GF-D8 (cell line): ENCODE measurements at places on chromosomes 1 and 21.
A peak's percentile ranks its signal among the peaks of the same experiment; 100 is the strongest.

DNA sequence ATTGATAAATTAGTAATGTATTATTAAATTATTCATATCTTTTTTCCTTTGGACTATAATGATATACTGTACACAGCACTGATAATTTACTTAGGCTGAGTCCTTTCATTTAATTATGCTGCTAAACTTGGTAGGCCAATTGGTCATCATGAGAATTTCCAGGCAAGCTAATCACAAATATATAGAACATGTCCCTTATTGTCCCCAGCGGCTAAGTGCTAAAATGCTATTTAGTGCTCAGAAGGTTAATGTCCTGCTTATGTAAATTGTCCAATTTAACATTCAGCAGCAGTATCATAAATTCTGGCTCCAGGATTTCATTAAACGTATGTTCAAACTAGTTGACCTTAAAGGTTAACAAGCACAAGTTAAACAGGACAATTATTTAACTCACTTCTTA lies 30.0 kb upstream of the RRP15 start:
- DNase-seq: no peak

GRCh38 chr1:62228883-62229187 lies 34.2 kb downstream of the L1TD1 start:
- no peak for DNase-seq

DNA sequence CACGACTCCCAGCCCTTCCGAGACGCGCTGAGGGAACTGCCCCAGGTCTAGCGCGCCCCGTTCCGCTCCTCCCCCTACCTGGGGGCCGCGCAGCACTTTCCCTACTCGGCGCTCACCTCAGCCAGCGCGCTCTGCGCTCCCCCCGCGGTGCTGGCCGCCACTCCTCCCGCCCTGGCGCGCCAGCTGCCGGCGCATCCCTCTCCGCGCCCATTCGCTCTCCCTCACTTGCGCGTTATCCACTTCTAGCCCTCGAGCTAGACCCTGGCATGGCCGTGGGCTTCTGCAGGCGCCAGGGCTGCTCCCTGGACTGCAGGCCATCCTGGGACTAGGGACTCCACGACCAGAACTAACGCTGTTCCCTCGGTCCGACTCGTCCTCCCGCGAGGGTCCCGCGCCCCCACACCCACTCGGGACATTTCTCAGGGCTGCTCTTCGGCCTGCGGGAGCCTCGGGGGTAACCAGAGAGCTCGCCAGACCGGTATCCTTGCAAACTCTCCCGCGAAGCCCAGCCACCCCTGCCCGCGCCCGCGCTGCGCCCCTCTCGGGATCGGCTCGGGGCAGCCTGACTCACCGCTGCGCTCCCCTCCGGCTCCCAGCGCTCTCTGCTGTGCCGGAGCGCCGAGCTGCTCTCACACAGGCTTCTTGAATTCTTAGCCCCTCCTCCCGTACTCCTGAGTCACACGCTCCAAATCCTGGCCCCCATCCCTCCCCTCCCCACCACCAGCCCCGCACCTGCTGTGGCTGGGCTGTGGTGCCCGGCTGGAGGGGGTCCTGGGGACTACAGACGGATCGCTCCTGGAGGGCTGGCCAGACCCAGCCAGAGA lies at the start of gene NGF:
NGF (minus strand) TSS at position 617 of the 824 bp plus-strand sequence. CDS start 51,454 bp downstream, outside the sequence.
- DNase-seq: no peak

GRCh38 chr1:245800901-245801605 lies 646.3 kb downstream of the KIF26B start:
- DNase-seq: no peak

GRCh38 chr1:54329312-54330003 lies 76.7 kb downstream of the SSBP3 start:
- no peak for DNase-seq

GRCh38 chr1:220382994-220383393 lies 110.7 kb upstream of the RAB3GAP2 start:
- DNase-seq: no peak

DNA sequence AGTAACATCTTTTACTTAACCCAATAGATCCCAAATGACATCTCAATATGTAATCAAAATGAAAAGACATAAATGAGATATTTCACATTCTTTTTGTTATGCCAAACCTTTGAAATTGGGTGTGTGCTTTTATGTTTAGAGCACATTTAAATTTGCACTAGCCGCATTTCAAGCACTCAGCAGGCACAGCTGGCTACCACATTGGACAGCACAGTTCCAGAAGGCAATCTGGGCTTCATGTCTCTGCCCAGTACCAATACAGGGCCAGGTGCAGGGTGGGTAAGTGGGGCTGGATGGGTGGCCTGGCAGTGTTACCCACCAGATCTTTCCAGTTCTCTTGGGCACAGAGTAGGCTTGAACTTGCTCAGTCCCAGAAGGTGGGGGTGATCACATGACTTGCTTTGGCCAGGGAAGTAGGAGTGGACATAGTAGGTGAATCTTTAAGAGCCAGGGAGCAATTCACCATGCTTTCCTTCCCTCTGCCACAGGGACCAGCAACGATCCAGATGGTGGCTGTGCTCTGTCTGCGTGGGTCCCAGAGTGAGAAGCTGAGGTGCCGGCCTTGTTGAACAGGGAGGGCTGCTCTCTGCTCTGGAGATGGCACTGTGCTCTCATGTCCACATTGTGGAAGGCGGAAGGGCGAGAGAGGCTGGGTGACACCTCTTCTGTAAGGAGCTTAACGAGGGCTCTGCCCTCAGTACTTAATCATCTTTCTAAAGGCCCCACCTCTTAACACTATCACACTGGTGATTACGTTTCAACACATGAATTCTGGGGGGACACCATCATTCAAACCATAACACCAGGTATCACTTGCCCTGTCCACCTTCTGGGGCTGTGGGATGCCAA lies 261.4 kb downstream of the GRIK3 start:
- DNase-seq: no peak

DNA sequence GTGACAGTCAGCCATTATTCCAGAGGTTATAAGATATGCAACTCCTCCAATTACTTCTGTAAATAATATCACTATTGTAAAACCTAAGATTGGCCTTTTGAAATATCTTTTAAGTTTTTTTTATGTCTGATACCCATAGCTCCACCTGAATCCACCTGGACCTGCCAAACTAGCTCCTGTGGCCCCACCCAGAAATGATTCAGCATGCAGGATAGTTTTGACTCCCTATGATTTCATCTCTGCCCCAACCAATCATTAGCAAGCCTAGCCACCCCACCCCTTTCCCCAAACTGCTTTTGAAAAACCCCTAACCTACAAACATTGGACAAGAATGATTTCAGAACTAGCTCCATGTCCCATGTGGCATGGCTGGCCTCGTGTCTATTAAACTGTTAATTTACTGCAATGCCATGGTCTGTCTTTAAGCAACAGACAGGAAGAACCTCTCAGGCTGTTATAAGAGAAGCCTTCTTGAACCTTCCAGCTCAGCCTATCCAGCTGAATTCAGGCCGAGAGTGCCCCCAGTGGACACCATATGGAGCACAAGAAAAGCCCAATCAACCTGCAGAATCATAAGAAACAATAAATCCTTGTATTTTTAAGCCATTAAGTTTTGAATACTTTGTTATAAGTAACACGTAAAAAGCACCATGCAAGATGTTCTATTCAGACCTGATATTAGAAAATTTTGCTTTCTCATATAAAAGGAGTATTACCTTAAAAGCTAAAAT lies 263.0 kb upstream of the ZRANB2 start:
- DNase-seq: no peak

GRCh38 chr1:81547912-81548303 lies 252.8 kb upstream of the ADGRL2 start:
- DNase-seq: no peak

DNA sequence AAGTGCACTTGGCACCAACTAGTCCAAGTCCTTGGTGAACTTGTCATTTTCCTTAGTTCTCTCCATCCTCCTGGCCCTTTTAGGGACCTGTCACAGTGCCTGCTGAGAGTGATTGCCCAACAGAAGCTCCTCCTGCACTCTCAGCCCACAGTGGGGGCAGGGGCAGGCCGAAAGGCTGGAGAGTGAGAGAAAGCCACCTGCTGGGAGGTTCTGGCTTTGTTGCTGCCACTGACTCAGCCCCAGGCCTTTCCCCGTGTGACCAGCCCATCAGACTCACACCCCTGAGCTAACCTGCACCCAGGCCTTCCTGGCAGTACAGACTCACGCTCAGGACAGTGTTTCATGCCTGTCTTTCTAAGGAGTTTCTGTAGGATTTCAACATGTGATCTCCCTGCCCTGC lies 17.1 kb upstream of the PROK1 start:
- peak; percentile 13 for DNase-seq
